ENCODE measurements at places on chromosomes 3 and 15.

GRCh38 chr15:73382115-73382514, 13.4 kb upstream of the HCN4 start:
- DNase-seq: no peak

DNA sequence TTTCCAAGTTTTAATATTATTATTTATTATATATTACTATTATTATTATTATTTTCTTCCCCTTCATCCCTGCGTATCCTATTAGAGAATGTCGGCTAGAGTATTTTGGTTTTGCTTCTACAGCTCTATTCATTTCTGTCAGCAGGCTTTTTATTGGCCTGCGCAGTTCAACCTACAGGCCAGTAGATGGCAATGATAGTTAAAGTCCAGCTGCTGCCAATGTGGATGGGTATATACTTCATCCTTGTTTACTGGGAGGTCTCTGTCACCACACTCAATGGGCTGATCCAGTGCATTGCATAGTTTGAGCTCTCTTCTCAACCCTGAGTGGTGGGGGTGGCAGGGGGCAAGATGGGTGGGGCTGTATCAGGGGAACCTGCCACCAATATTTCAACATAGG, 799.8 kb downstream of the NSUN3 start:
- DNase-seq: peak; percentile 54

GRCh38 chr3:19348941-19349564, 200.7 kb downstream of the KCNH8 start:
- DNase-seq: no peak

DNA sequence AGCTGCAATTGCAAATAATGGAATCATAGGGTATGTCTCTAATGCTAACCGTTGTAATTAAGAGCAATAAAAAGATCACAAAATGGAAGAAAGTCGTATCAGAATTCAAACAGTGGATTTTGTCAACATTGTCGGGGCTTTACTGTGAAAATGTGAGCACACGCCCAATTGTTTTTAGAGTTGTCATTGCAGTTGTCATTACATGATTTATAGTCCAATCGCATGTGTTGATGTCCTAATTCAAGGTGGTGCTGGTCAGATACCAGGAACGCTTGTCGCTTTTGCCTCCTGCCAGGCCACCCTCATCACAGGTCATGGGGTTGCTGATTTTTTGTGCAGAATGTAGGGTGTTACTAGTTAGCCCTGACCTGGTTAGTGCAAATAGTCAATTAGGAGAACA, 16.2 kb downstream of the TRPM1 start:
- DNase-seq: no peak

DNA sequence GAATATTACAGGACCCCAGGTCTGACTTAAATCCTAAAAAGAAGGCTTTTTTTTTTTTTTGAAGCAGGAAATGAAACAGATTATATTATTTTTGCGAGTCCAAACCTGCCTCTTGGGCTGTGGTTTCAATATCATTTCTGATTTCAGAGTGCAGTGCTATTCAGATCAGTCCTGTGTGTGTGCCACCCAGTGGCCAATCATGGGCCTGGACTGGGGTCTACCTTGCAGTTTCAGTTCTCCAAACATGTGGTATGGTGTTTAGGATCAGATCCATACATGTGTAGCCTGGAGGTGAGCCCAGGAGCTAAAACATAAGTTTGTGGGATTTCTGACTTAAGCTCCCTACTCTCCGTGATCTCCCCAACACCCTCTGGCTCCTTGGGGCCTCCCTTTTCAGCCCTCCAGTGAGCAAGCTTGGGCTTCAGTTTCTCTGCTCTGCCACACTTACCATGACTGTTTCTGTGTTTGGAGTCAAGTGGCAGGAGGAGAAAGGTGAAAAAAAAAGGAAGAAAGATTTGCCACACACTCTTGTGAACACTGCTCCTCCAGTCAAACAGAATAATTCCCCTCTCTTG, 12.1 kb upstream of the THSD4 start:
- no peak for DNase-seq

DNA sequence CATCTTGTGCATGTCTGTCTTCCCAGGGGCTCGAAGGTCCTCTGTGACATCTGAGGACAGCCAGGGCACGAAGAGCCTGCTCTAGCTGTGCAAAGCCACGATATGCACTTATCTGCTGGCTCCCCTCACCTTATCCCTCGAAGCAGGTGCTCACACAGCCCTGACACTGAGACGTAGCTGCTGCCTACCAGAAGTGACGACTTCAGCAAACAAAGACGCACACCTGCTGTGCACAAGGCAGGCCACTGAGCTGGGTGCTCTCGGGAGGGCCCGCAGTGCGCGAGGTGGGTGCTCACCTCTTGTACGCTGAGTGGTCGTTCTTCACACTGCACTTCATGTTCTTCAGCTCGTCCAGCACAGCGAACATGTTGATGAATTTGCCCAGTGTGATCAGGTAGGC, 37.3 kb downstream of the CYFIP1 start:
- DNase-seq: no peak

GRCh38 chr15:95169541-95170459, 938.4 kb downstream of the MCTP2 start:
- DNase-seq: no peak

DNA sequence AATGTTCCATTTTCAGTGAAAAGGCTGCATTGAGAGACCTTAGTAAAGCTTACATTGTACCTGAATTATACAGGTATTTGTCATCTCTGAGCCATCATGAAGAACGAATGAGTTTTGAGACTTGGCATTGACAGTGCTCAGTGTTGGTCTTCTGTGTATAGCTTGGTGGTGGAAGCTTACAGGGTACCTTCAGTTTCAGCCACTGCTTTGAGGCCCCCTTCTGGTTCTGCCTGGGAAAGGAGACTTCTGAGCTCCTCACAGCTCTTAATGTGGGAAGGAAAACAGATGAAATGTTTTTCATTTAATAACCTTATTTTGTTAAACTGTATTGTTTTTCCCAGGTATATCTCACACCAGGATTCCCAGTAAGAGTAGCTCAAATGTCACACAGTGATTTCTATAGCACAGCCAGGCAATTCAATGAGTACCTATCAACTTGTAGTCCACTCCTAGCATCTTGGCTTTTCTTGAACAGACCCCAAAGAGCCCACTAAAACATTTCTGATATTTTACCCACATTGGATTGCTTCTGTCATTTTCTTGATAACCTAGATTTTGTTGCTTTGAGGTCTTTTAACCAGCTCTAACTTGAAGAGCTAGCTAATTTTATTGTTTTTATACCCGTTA, 5.6 kb downstream of the SERPINI1 start:
- no peak for DNase-seq

DNA sequence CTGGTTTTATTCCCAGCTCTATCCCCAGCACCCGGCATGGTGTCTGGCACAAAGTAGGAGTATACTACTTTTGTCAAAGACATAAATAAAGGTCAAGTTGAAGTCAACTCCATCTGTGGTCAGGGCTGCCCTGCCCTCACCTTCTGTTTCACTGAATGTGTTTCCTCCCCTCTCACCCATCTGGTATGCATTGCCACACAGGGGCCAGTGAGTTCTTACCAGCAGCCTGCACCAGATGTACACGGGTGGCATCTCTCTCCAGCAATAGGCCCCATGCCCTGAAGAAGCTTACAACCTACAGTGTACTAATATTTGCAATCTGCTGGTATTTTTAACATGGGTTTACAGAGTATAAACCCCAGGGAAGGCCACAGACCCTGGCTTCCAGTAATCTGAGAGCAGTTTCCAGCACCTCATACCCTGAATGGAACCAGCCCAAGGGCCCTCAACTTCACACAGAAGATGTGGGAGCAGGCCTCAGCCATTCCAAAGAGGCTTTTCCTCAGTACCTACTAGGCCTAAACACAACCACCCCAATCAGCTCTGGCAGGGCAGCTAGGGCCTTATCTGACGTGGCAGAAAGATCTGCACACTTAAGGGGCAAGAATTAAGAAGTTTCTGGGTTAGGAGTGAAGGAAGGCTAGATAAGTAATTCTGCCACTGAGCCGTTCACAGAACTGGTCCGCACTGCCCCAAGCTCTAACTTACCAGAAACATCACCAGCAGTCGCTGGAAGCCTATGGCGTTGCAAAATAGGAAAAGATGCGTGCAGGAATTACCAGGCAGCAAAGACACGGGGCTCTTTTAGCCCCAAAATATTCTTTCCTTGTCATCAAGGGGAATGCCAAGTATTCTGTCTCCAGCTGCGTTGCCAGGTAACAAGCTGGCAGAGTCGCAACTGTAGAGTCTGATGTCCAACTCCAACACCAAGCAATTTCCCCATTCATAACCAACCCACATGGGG, 2.1 kb downstream of the IDH2 start:
- peak; percentile 39 for DNase-seq

DNA sequence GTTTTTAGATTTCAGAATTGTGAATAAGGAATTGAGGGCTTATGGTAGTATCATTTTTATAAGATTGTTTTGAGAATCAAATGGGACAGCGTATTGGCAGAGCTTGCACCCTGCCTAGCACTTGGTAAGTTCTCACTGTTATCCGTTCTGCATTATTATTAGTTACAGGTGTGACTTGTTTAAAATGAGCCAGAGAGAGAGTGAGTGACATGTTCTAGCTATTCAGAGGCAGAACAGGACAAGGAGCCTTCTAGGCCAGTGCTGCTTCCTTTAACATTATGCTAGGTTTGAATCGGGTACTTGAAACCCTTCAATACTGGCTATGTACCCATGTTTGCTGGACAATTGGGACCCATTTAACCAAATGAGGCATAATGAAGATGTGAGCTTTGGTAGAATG, 133.7 kb downstream of the FILIP1L start:
- DNase-seq: no peak

DNA sequence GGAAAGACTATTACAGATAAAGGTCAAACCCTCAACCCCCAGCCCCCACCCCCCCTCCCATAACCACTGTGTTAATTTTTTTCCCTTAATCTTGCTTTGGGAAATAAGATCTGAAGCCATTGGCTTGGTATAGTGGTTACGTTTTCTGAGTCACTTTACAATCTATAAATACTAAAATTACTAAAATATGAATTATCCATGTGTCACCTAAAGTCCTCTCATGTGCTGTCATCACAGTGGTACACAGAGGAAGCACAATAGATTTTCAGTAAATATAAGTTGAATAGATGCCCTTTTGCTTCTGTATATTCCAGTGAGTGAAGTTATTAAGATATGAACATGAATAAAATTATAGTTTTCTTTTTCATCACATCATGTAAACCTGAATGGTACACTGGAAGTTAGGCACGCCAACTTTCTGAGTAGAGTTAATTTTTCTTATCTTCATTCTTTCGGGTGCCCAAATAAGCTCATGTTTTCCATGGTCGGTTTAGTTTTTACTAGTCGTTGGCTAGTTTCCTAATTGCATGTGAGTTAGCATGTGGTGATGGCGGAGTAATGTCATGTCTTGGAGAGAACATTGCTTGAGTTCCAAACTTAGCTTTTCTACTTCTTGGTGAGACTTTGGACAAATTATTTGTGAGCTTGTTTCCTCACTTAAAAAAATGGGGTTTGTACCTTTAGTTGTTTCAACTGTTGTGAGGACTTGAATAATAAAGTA, 11.5 kb downstream of the PPP4R2 start:
- DNase-seq: no peak

- no peak for DNase-seq
Observed at GRCh38 chr3:28022916-28023315, 218.5 kb upstream of the CMC1 start.

- no peak for DNase-seq
Observed at GRCh38 chr15:38562278-38562677, 2.3 kb downstream of the RASGRP1 start.

GRCh38 chr15:83999396-84000135, 236.0 kb upstream of the GOLGA6L4 start:
- no peak for DNase-seq

- DNase-seq: no peak
Observed at GRCh38 chr3:10775259-10775658, 40.8 kb upstream of the SLC6A11 start.

DNA sequence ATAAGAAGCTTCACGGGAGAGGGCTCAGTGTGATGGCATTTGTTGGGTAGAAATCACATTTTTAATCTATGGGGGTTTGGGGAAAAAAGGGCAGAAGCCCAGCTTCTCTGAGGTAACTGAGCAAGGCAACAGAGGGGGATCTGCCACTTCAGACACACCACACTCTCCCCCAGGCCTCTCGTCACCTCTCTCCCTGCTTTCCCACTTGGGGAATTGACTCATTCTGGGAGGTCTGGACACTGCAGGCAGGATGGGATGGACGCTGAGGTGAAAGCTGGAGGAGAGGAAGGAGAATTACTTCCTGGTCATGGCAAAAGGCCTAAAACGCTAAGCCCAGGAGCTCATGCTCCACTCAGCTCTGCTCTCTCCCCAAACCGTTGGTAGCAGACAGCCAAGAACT, 33.2 kb downstream of the MYO5C start:
- no peak for DNase-seq

GRCh38 chr3:147361454-147362420, 44.6 kb downstream of the ZIC4 start:
- peak; percentile 9 for DNase-seq

- DNase-seq: no peak
Observed at GRCh38 chr3:39205919-39206516, 13.6 kb upstream of the XIRP1 start.

DNA sequence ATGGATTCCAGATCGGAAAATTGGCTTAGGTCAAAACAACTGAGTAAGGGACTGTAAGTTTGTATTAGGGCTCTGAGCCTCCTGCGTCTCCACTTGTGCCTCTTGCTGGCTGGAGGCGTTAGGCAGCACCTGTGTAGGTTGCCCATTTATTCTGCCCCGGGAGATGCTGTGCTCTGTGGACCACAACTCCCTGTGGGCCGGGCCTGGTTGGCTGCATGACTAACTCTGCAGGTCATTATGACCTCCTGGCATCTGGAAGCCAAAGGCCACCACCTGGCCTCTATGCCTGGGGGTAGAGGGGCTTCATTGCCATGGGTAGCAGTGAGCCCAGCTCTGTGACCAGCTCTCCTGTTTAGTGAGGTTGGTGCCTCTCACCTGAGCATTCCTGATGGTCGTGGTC, 36.0 kb upstream of the BDH1 start:
- DNase-seq: no peak

GRCh38 chr3:2940062-2940461, 170.1 kb downstream of the IL5RA start:
- no peak for DNase-seq

DNA sequence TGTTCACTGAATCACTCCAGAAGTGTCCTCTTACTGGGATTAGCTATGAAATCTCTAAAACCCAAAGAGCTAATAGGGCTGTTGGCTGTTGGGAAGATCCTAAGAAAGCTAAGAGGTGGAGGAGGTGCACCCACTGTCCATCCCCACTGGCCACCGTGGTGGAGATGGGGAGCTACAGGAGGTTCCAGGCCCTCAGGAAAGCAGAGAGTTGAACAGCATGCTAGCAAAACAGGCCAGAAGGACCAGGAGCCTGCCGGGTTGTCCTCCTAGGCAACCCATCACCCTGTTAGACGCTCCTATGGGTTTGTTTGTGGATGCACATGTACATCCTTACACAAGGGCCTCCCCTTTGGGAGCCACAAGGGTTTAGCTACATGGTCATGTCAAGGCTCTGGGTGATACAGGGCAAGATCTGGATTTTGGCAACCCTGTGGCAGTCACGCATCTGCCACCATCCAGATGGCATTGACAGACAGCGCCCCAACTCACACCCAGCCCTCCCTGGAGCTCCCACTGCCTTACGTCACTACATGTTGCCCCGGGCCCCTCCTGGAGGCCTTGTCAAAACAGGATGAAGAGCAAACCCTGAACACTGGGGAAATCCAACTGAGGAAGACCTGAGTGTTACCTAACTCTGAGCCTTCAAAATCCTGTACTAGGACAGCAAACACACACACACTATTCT, 208.1 kb downstream of the SLCO3A1 start:
- DNase-seq: no peak

Data from NCI-H524 treated with DMSO at 0.1 percent for 48 hours (cell line).